ENCODE measurements at places on chromosomes 11 and 22. TPM values are rescaled to one million over a fixed set of nuclear protein-coding genes. Genes with fewer than 3 reads are reported as not detected.

SHISAL1 gene
- total RNA-seq: 0.26 TPM

TRIM6 gene
- 1.9 TPM for total RNA-seq

MYEOV gene
- 18.1 TPM for total RNA-seq

MCHR1 gene
- 2.1 TPM for total RNA-seq

TRIM51 gene
- total RNA-seq: not detected

MS4A4A gene
- 4.8 TPM for total RNA-seq

BMAL1 gene
- 91.1 TPM for total RNA-seq

GAS2L1 gene
- total RNA-seq: 91.6 TPM

NXPE4 gene
- not detected for total RNA-seq

SHISA8 gene
- total RNA-seq: not detected

OR1S1 gene
- not detected for total RNA-seq

DBX1 gene
- not detected for total RNA-seq

KCNQ1 gene
- total RNA-seq: 1.7 TPM

SLC35E4 gene
- 20.3 TPM for total RNA-seq

P2RX6 gene
- 1.0 TPM for total RNA-seq

SH3BP1 gene
- total RNA-seq: 57.1 TPM

CCDC15 gene
- total RNA-seq: 11.5 TPM

APOA5 gene
- total RNA-seq: 0.72 TPM

HSPB2 gene
- not detected for total RNA-seq

GGTLC3 gene
- not detected for total RNA-seq

ANGPTL5 gene
- total RNA-seq: 0.73 TPM

PRODH gene
- 70.7 TPM for total RNA-seq

PANX3 gene
- not detected for total RNA-seq

LARGE2 gene
- 33.7 TPM for total RNA-seq

OPCML gene
- 0.15 TPM for total RNA-seq

MYBPC3 gene
- total RNA-seq: not detected

SMIM35 gene
- total RNA-seq: not detected

COMT gene
- 250 TPM for total RNA-seq

DRICH1 gene
- total RNA-seq: not detected

OR52E8 gene
- not detected for total RNA-seq

IGSF9B gene
- 9.8 TPM for total RNA-seq

OR10A6 gene
- total RNA-seq: not detected

SELENOO gene
- total RNA-seq: 27.4 TPM

APOL3 gene
- total RNA-seq: 29.7 TPM

MRGPRX4 gene
- not detected for total RNA-seq

TRIM48 gene
- total RNA-seq: not detected

GSTT2B gene
- 9.5 TPM for total RNA-seq

DGCR6 gene
- 11.2 TPM for total RNA-seq

UCP3 gene
- total RNA-seq: 4.7 TPM

GPR83 gene
- total RNA-seq: not detected

MIOX gene
- not detected for total RNA-seq

OLFML1 gene
- total RNA-seq: 2.3 TPM

TTC36 gene
- total RNA-seq: not detected

KRTAP5-7 gene
- 3.0 TPM for total RNA-seq

SLC5A12 gene
- not detected for total RNA-seq

ENTHD1 gene
- not detected for total RNA-seq

TMA7B gene
- total RNA-seq: not detected

PRR33 gene
- total RNA-seq: not detected

OR5AL1 gene
- total RNA-seq: not detected

SHANK3 gene
- total RNA-seq: 13.6 TPM

KRTAP5-8 gene
- 5.3 TPM for total RNA-seq

INS gene
- total RNA-seq: not detected

P2RY2 gene
- total RNA-seq: 12.4 TPM

NCR3LG1 gene
- 6.7 TPM for total RNA-seq

SLC16A8 gene
- total RNA-seq: not detected

SYT12 gene
- total RNA-seq: 0.38 TPM

ZC3H12C gene
- total RNA-seq: 19.1 TPM

OR56A1 gene
- total RNA-seq: 0.25 TPM

MS4A3 gene
- not detected for total RNA-seq

Measured in suprapubic skin (tissue), 4 donors.